ENCODE measurements at places on chromosomes 6 and 20.

DNA sequence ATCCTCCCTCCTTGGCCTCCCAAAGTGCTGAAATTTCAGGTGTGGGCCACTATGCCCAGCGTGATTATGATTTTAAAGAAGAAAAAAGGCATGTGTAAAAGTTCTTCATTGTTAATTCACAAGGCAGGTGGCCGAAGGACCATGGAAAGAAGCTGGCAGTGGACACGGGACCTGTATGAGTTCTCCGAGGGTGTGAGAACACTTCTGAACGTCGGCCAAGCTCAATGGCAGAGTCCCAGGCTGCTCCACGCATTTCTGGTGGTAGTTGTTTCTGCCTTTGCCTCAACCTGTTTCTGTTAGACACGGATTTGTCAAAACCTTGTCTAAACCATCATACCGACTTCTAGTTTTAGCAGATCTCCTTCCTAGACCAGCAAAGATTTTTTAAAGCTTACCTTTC, 36.6 kb downstream of the IL20RA start:
- no peak for DNase-seq

DNA sequence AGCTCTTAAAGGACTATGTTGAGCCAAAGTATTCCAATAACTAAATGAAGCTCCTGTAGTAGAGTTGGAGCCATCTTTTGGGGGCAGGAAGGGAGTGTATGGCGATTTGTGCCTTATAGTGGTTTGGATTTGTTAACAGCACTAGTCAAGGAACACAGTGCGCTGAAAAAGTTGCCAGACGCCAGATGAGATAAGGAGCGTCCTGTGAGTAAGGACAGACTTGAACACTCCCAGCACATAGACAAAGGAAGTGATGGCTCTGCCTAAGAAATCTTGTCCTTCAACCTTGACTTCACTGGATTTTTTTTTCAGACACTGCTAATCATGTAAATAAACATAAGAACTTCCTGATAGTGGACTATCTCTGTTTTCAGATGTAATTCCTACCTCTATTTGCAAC, 136.9 kb downstream of the TRMT11 start:
- no peak for DNase-seq

GRCh38 chr6:125742024-125742423, 7.4 kb upstream of the HEY2 start:
- DNase-seq = no peak

- no peak for DNase-seq
Measured at GRCh38 chr6:43215066-43215465, 14.2 kb downstream of the DNPH1 start.

DNA sequence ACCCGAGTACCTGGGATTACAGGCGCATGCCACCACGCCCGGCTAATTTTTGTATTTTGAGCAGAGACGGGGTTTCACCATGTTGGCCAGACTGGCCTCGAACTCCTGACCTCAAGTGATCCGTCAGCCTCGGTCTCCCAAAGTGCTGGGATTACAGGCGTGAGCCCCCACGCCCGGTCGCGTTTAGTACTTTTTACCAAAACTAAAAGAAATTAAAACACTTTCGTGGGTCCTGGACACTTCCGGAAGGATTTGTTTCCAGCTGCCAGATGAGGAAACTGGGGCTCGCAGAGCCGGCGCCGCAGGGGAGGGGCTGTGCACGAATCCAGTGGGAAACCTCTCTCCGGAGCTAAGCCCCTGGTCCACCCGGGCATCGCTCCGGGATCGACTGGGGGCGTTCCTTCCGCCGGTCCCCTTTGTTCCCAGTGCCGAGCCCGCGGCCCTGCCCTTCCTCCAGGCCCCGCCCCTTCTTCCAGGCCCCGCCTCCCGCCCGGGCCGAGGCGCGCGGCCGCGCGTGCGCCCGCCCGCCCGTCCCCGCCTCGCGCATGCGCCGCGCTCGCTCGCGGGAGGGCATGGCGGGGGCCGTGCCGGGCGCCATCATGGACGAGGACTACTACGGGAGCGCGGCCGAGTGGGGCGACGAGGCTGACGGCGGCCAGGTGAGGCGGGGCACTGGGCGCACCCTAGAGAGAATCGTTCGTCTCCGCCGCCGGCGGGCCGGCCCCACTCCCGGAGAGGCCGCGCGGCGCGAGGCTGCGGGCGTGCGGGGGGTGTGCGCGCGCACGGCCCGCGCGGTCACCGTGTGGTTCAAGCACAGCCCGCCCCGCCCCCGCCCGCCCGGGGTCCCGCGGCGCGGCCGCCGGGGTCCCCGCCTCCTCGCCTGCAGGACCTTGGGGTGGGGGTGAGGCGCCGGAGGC, at the start of gene NELFCD:
Gene NELFCD, plus strand, starts transcription at position 546 of the 917 bp plus-strand sequence. Its CDS starts 54 bp downstream, at position 600.
- DNase-seq = peak; percentile 91

DNA sequence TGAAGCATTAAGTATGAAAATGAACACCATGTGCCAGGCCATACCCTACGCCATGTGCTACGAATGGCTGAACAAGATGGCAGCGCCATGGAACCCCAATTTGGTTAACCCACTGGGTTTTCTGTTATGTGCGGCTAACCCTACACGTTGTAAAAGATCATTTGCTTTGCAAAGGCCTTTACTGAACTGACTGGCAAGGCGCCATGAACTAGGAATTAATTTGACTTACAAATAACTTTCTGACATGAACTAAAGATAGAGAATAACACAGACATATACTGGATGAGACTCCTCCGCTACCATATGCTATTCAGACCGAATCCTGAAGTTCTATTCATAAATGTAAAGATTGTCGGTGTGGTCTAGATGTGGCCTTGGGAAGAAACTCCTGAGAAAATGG, 3.9 kb downstream of the CNKSR3 start:
- DNase-seq = no peak

GRCh38 chr6:25981568-25982263, 19.1 kb downstream of the TRIM38 start:
- no peak for DNase-seq

DNA sequence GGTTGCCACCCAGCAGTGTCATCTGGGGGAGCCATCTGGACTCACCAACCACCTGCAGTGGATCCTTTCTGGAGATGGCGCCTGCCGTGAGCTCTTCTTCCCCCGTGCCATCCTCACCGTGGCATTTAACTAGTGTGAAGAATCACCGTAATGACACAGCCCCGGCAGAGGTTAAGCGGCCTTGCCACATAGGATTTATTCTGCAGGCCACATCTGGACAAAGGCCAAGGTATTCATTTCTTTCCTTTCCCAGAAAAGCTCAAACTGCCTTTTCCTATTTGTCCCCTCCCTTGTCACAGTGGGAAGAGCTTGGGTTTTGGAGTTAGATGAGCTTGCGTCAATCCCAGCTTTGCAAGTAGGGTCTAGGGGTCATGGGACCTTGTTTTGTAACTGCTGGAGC, 88.4 kb downstream of the PXDC1 start:
- no peak for DNase-seq

GRCh38 chr20:8662433-8662954, 406.4 kb upstream of the PLCB4 start:
- DNase-seq = no peak

DNA sequence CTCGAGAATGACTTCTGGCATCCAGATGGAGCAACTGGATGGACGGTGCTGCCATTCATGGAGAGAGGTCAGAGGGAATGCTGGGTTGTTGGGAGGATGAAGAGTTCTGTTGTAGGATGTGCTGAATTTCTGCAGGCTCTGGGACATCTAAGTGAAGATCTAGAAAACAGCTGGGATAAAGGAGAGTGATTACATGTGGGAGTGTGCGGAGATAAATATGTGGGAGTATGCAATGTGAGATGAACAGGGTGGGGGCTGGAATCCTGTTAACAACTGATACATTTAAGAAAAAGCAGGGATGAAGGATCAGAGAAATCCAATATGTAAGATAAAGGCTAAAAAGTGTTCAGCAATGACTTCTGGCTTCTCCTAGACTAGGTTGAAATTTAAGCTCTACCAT, 43.1 kb downstream of the FAXC start:
- no peak for DNase-seq

DNA sequence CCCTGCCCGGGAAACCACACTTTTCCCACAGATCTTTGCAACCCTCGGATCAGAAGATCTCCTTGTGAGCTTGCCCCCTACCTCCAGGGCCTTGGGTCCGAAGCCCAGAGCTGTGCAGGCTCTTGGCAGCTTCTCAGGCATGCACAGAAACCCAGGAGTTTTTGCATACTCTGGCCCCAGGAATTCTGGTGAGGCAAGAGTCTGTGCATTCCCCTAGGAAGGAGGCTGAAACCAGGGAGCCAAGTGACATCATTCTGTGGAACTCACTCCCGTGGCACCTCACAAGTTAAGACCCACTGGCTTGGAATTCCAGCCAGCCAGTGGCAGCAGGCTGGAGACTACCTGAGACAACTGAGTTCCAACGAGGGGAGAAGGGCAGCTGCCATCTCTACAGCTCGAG, 100.1 kb downstream of the TNFRSF21 start:
- DNase-seq = no peak

DNA sequence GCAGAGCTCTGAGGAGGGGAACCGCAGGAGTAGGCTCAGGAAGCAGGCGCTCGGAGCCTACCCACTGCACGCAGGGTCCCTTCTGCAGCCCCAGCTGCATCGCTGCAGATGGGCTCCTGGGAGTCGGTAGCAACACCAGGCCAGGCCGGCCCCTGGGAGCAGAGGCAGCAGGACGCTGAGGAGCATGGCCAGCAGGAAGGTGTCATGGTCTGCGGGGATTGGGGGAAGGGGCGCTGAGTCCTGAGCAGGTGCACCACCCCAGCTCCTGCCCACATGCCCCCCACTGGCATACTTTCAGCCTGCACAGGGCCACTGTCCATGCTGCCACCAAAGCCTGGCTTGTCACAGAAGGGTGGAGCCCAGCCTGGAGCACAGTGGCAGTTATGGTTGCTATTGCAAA, 7.7 kb upstream of the GFRA4 start:
- DNase-seq = no peak

DNA sequence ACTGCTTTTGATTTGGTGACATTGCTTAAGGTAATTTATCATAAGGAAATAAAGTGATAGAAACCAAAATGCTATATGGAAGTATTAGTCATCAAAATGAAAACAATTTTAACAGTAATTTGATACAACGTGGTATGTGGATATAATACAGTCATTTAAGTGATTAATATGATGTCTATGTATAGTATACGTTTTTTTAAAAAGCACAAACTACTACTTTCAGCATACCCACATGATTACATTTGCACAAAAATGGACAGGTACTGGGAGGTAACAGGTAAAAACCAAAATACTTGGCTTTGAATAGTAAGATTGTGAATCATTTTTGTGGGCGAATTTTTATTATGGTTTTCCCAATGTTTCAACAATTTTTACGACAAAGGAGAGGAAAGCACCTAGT, 97.6 kb downstream of the OGFRL1 start:
- no peak for DNase-seq

GRCh38 chr6:147643341-147644200, 135.1 kb downstream of the SAMD5 start:
- DNase-seq = no peak

- DNase-seq = no peak
Measured at GRCh38 chr20:50636601-50637540, 54.5 kb downstream of the RIPOR3 start.

- DNase-seq = no peak
Measured at GRCh38 chr20:64049060-64049877, at the start of gene SOX18. Gene SOX18 (minus strand): TSS chr20:64049639. CDS start chr20:64049516, 123 bp downstream.

GRCh38 chr6:3670356-3670755, 81.2 kb downstream of the PXDC1 start:
- DNase-seq = no peak

- no peak for DNase-seq
Measured at GRCh38 chr6:136763716-136764516, 28.4 kb downstream of the MAP3K5 start.

GRCh38 chr6:142055219-142055618, 77.5 kb upstream of the GJE1 start:
- no peak for DNase-seq

DNA sequence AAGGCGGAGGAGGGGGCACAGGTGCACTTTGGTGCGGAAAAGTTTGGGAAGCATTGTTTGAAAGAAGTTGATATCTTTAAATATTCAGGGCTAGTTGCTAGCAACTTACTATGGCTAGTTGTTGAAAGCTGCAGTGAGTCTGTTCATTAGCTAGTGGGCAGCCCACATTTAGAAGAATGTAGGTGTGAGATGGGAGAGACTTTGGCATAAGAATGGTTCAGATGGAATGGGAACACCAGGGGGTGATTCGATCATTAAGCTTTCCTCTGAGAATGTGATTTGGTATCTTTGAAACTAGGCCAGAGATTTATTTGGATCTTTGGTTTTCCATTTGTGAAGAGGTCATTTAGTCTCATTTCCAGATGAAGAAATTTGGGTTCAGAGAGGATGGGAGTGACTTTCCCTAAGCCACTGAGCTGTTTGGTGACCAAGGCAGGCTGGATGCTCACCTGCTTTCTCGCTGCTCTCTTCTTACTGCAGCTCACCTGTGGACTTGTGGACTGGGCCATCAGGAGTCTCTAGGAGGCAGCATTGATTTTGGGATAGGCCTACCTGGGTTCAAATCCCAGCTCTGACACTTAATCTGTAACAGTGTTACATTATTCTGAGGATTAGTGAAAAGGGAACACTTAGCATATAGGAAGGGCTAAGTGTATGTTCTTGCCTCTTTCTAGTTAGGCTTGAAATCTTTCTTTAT, 62.9 kb downstream of the CARMIL1 start:
- DNase-seq = no peak

- DNase-seq = no peak
Measured at GRCh38 chr6:92777146-92777740, 642.1 kb downstream of the EPHA7 start.

DNA sequence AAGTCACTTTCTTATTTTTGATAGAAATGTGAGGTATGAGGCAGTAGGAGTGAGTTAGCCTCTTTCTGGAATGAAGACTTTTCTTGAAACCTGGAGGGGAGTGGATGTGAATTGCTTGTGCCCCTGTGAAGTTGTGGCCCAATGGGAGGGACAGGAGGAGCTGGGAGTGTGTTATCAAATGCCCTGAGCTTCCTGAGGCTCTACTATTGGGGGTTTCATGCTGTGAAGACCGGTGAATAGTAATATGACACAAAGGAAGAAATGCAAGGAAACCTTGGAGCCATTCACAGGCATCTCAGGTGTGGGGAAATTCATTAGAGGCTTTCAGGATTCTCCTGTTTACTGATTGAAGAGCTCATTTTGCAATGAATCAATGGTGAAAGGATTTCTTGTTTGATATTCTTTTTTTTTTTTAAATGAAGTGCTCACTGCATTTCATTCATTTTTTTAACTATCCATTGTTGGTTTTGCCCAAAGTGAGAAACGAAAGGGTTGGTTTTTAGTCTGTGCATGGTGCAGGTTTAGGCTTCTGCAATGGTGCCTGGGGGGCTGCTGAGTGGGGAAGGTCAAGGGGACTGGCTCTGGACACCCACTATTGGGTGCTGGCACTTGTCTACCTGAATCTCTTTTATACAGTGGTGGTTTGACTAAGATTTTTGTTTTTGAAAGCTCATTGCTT, 8.2 kb downstream of the RNF144B start:
- DNase-seq = no peak

- no peak for DNase-seq
Measured at GRCh38 chr6:163738304-163738703, 323.8 kb downstream of the QKI start.

GRCh38 chr6:126156973-126157372, 170.6 kb downstream of the TRMT11 start:
- DNase-seq = no peak

GRCh38 chr6:43705996-43706395, 18.4 kb upstream of the MRPS18A start:
- DNase-seq = no peak

Measured in NCI-H1417 (cell line).